ENCODE measurements at places on chromosomes 4 and X. TPM values are rescaled to one million over a fixed set of nuclear protein-coding genes. Genes with fewer than 3 reads are reported as not detected.

NDNF gene
- 0.44 TPM for total RNA-seq

DNA sequence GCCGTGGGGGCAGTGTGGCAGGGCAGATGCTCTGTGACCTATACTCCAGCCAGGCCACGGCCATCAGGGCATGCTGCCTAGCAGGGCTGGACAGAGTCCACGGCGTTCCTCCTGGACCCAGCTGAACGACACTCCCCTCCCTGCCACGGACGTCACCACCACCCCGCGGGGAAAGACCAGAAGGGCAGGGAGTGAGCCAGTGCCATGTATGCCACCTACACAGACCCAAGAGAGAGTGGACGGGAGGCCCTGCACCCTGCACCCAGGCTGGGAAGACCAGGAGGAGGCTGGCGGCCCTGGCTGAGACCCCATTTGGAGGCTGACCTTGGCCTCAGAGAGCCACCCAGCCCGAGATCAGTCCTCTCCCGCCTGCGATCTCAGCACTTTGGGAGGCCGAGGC is 101.9 kb downstream of the FAM53A start:
- no peak for DNase-seq

DNA sequence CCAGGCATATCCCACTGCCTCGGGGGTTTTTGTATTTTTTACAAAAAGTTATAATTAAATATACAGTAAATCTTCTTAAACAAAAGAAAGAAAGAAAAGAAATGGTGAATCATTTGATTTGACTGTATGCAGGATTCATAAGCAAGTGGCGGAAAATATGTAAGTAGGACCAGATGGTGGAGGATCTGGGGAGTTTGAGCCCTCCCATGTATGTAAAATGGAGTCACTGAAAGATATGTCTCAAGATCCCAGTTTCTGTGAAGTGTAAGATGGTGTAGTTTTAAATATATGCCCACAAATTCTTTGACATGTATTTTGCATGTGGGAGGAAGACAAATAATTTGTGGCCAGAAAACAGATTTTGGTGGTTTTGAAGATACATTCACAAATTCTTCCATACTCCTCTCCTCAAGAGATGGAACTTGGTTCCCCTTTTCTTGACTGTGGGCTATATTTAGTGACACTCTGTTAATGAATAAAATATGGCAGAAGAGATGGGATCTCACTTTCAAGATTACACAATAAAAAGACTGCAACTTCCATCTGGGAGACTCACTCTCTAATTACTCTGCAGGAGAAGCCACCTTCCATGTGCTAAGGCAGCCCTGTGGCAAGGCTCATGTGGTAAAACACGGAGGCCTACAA is 133.6 kb upstream of the S100G start:
- no peak for DNase-seq

- no peak for DNase-seq
Measured at GRCh38 chr4:52728691-52729240, 22.5 kb downstream of the ERVMER34-1 start.

DNA sequence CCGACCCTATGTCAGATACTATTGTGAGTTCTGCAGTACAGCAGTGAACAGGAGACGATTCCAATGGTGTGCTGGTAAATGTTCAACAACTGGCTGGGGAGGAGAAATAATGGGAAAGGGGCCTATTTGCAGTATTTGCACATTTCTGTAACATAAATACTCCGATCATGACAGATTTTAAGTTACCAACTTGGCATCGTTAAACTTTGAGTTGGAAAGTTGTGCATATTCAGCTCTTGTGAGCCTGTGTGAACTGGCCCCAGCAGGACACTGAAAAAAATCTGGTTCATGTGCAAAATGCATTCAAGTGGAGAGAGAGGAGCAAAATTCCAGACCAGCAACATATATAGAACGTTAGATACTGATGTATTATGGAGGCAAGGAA is 175.0 kb downstream of the MAPK10 start:
- DNase-seq = no peak

IRF2 gene
- total RNA-seq = 16.3 TPM

- peak; percentile 75 for DNase-seq
Measured at GRCh38 chr4:110005461-110006056, 92.9 kb downstream of the EGF start.

DNA sequence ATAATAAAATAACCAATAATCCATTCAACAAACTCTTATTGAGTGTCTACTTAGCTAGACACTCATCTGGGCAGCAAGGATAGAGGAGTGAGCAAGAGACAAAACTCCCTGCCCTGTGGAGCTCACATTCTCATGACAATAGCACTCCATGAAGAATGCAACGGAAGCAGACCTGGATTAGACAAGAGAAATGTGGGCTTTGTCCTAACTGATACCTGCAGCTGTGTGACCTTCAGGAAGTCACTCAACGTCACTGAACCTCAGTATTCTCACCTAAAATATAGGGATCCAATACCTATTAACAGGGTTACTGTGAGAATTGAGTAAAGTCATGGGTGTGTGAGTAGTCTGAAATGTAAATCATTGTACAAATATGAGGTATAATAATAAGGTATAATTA is 61.2 kb downstream of the NDNF start:
- no peak for DNase-seq

DNA sequence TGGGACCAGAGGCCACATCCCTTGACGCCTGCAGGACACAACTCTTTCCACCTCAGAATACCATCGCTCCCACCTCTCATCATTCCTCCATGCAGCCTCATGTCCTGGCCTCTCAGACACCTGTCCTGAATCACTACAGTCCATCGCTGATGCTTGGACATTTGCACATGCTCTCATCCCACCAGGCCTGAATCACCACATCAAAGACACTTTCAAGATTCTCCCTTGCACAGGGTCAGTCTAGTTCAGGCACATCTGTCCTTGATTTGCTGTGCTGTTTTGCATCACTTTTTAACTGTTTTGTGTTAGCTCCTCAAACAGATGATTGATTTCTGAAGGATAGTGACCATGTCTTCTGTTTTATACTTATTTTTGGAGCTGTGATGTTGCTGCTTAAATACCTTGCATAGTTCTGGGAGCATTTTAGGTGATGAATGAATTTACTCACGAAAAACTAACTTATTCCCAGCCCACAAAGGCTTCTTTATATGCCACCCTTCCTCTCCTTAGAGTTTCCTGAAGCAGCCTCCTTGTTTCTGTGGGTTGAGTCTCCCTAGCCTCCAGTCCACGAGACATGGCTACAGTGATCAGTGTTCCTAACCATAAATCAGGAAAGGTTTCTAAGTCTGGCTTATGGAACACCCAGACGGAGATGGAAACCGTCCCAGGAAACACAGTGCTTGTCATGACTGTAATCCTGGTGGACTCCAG is 2.6 kb downstream of the FAM114A1 start:
- DNase-seq = no peak

- DNase-seq = no peak
Measured at GRCh38 chrX:16125520-16126149, 2.3 kb downstream of the GRPR start.
